ENCODE measurements at places on chromosomes 4 and X.
A peak's percentile ranks its signal among the peaks of the same experiment; 100 is the strongest.

- DNase-seq: no peak
Observed at GRCh38 chr4:83195269-83195668, 80.7 kb upstream of the PLAC8 start.

DNA sequence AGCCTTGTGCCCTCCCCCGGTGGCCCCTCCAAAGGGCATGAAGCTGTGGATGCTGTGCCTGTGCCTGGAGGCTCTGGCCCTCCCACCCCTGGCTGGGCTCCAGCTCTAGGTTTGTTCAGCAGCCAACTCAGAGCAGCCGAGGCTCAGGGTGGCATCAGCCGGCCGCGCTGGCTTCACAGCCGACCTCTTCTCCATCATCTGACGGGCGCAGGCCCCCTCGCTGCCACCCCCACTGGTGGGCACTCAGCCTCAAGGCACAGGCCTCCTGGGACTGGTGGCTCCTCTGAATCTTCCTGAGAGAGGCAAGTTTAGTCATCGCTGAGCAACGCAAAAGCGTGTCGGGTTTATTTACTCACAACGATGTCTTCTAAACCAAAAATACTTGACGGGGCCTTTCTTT lies 46.0 kb downstream of the PCGF3 start:
- peak; percentile 44 for DNase-seq

DNA sequence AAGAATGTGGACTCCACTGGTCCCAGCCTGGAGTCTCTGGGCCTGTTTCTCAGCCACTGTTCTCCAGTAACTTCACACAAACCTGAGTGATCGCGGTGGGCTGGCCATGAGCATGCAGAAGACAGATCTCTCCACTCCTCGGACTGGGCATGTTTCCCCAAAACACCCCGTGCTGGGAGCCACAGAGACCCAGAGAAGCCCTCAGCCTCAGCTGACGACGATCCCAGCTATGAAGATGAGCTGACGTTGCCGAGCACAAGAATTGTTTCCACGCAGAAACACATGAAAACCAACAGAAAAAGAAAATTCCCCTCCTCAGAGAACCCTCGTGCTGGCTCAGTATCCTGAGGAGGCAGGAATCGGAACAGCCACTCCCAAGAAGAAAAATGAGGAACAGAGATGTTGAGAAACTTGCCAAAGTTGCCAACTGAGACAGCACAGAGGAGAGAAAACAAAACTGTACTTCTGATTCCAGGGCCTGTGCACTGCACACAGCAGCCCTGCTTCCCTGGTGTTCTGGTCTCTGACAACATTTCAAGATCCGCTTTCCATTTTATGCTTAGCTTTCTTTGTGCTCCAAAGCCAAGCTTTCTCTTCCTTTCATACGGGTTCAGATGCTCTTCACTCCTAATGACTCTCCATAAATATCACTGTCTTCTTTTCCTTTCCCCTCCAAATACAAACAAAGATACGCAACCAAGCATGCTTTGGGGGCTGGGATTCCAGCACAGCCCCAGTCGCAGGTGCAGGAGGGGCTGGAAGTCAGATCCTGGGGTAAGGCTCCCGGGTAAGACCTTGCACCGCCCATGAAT lies 81.4 kb downstream of the IRF2 start:
- no peak for DNase-seq

- DNase-seq: no peak
Observed at GRCh38 chr4:53321984-53322289, 43.9 kb downstream of the SCFD2 start.

DNA sequence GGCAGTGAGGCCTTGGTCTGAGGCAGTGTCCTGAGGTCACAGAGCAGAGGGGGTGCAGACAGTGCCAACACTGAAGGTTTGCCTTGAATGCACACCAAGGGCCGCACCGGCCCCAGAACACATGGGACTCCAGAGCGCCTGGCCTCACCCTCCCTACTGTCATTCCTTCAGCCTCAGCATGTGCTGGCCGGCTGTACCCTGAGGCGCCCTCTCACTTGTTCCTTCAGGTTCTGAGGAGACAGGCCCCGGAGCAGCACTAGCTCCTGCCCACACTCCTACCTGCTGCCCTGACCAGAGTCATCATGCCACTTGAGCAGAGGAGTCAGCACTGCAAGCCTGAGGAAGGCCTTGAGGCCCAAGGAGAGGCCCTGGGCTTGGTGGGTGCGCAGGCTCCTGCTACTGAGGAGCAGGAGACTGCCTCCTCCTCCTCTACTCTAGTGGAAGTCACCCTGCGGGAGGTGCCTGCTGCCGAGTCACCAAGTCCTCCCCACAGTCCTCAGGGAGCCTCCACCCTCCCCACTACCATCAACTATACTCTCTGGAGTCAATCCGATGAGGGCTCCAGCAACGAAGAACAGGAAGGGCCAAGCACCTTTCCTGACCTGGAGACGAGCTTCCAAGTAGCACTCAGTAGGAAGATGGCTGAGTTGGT lies 2.4 kb downstream of the MAGEA12 start:
- DNase-seq: no peak

DNA sequence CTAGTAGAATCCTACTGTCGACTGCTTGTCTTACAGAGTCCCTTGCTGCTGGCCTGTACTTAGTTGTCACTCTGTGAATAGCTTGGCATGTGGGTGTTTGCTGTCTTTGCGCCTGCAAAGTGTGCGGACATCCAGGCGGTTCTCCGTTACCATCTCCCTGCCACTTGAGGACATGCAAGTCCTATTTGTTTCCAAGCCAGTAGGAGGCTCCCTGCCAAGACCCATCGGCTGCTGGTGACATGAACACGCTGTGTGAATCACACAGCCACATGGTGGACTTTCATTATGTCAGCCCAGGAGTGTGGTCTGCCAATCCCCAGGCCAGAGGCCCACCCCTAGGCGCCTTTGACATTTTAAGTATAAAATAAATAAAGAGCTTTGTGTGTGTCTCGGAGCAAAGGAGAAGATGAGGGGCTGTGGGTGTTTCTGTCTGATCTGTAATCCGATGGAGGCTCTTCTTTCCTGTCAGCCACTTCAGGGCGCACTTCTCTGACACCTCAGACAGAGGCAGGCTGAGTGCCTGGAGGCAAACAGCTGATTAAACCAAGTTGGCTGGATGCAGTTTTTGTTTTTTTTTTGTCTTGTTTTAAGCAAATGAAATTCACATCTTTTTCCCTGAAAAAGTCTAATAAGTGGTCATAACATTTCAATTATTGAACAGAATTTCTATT lies 51.5 kb downstream of the ALPK1 start:
- DNase-seq: peak; percentile 86

DNA sequence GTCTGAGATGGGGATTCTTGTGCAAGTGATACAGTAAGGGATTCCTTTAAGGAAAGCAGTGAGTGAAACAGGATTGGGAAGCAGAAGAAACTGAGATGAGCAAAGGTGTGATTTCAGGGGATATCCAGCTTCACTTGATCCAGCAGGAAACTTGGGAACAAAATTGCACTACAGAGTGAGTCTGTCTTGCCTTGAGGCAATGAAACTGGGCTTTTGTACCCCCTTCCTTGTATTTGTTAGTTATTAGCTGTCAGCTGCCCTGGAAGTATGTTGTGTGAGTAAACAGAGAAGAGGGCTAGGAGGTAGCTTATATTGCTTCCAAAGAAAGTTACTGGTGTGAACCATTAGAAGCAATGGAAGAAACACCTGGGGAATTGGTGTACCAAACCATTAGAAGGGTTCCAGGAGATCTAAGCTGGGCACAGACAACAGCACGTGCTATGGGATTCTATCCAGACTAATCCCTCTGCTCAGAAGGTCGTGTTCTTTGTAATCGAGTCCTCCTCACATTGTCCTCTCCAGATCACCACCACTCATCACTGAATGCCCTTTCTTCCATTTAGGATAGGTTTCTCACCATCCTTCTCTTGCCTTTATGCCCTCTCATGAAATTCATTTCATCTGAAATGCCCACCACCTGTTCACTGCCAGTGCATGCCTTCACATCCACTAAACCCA lies 76.0 kb downstream of the PDLIM5 start:
- DNase-seq: no peak

Measured in brain (organoid and tissue), 16 donors.